Activated CD8-positive, alpha-beta T cell treated with anti-CD3 and anti-CD28 coated beads, Interleukin-2, amount 10 ng/mL, durations not matched to agents 7 days and 5 days (primary cell): ENCODE measurements at places on chromosomes 3 and 15. TPM values are rescaled to one million over a fixed set of nuclear protein-coding genes. Genes with fewer than 3 reads are reported as not detected.

- H3K27ac ChIP-seq = no peak overlapping the region
- no peak for DNase-seq
- H3K4me1 ChIP-seq = peaks cover 2% of the 10 kb centered on the region
- no peaks in the 10 kb centered on the region for H3K36me3 ChIP-seq
Observed at GRCh38 chr3:131586277-131586676, 83.5 kb upstream of the MRPL3 start.

GRCh38 chr15:68326711-68327354, 49.3 kb downstream of the FEM1B start:
- peaks cover 13% of the 10 kb centered on the region for H3K27me3 ChIP-seq
- H3K36me3 ChIP-seq = no peaks in the 10 kb centered on the region
- peaks cover 38% of the 10 kb centered on the region for H3K4me1 ChIP-seq
- peak; percentile 36 for DNase-seq

DNA sequence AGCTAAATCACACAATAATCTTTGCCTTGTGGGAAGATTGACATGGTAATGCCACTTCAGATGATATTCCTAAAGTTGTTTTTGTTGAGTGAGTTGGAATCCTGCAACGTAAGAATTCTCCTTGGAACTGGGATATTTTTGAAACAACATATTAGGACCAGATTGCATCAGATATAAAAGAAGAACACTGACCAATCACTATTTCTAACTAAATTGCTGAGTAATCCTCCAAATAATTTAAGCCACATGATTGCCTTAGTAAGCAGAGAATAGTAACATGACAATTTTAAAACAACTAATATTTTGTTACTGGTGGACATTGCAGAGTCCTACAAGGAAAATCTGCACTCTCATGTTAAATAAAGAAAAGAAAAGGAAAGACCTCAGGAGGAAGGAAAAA, 353.9 kb upstream of the LMCD1 start:
- H3K36me3 ChIP-seq = no peaks in the 10 kb centered on the region
- H3K4me3 ChIP-seq = no peak overlapping the region
- no peaks in the 10 kb centered on the region for H3K27me3 ChIP-seq
- H3K4me1 ChIP-seq = no peaks in the 10 kb centered on the region

DNA sequence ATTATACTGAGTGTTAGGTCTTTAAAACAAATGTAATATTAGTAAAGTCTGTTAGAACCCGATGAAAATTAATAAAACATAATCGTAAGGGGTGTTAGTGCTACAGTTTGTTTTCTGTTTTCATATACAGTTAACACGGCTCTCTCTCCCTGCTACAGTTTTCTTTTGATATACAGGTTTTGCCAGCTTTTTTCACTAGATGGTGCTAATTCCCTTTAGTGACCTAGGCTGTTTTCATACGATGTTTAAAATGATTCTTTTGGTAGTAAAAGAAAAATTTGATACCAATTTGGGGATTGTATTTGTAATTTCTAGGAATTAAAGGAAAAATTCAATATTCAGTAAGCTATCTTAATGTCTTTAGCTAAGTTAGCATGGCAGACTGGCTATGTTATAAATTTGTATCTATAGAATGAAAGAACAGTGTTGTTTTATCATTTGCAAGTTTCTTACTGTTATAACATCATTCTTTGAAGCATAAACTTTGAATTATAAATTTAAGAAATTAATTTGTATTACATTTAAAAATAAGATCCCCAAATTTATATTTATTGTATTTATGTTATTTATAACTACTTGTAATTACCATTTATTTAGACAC, 11.5 kb downstream of the APH1B start:
- H3K36me3 ChIP-seq = peaks cover 10% of the 10 kb centered on the region
- peaks cover 8% of the 10 kb centered on the region for H3K4me1 ChIP-seq
- no peaks in the 10 kb centered on the region for H3K27me3 ChIP-seq
- DNase-seq = no peak

DNA sequence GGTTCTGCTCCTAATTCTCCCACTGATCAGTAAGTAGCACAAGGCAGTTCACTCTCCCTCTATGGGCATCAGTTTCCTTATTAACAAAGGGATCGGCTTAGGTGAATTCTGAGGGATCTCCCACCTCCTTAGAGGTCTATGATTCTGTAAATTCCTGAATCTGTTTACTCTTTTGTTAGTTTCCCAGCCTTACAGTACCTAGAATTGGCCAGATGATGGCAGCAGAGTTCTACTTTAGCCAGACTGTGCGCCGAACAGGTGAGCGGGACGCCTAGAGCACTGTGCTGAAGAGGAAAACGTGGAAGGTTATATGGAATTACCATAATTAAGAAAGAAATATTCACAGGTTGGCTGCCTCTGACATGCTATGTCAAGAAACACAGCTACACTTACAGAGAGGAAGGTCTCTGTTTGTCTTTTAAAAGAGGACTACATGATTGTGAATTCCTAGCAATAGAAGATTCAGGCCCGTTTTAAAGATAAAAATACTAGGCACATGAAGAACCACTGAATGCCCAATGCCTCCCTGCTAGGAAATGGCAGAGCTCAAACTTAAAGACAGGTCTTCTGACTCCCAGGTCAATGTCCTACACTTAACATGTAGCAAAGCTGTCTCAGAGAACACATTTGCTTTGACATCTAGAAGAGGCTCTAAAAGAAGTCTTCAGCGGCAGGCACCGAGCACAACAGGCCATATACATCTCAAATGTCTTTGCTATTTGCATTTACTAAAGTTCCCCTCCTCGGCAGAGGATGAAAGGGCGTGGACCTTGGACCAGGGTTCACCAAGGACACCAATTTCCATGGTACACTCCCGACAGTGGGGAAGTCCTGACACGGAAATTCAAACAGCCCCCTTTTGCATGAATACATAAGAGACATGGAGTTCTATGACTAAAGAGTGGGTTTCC, 259.9 kb downstream of the FGF12 start:
- H3K4me3 ChIP-seq = no peak overlapping the region
- H3K27me3 ChIP-seq = peaks cover 8% of the 10 kb centered on the region
- H3K36me3 ChIP-seq = no peaks in the 10 kb centered on the region
- no peaks in the 10 kb centered on the region for H3K4me1 ChIP-seq
- no peak overlapping the region for H3K27ac ChIP-seq
- peak; percentile 57 for DNase-seq

- no peaks in the 10 kb centered on the region for H3K36me3 ChIP-seq
- peaks cover 10% of the 10 kb centered on the region for H3K27me3 ChIP-seq
- DNase-seq = no peak
- peaks cover 15% of the 10 kb centered on the region for H3K4me1 ChIP-seq
Observed at GRCh38 chr3:52775877-52776276, 1.5 kb upstream of the ITIH1 start.

- H3K27ac ChIP-seq = peak overlapping the region; percentile 58
- no peak for DNase-seq
- H3K27me3 ChIP-seq = no peaks in the 10 kb centered on the region
- no peak overlapping the region for H3K4me3 ChIP-seq
- H3K36me3 ChIP-seq = peaks cover 84% of the 10 kb centered on the region
Observed at GRCh38 chr3:13353506-13353905, 66.6 kb downstream of the NUP210 start.

MDFIC2 gene
- not detected for total RNA-seq
